ENCODE measurements at places on chromosomes 2 and 18.

- no peak for DNase-seq
Measured at GRCh38 chr2:26270373-26270772, 25.6 kb downstream of the HADHB start.

GRCh38 chr2:129763966-129764365 lies 215.5 kb upstream of the RAB6C start:
- DNase-seq, result no peak

GRCh38 chr2:46058140-46058539 lies 239.1 kb upstream of the EPAS1 start:
- no peak for DNase-seq

DNA sequence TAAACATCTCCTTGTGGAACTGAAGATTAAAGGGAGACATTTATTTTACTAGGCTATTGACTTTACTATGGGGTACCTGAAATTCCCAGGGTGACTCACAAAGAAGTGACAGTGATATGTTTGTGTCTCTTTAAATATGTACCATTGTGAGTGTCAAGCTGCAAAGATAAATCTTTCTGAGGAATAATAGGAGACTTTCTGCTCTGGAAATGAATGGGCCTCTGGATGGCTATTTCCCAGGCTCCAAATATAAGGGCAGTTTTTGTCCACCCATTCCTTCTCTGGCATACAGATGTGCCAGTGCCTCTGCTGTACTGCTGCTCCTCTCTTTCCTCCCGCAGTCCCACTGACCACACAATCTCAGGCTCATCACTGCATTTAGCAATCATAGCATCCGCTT lies 586.4 kb upstream of the CNTNAP5 start:
- DNase-seq, result no peak

DNA sequence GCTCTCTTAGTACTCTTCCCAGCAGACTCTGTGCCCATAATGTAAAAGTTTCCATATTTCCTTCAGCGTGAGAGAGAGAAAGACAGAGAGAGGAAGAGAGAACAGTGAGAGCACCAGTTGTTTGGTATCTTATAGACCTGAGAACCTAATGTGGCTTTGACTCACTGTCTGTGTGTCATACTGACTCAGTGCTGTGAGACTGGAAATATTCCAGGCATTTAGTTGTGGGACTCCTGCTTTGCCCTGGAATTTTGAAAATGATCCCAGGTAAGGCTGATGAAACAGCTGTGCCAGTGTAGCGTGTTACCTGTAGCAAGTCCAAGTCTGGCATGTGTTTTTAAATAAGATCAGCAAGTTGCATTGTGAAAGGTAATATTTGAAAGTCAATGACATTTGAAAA lies 87.9 kb upstream of the KCNH7 start:
- DNase-seq, result no peak

GRCh38 chr2:166090908-166091307 lies 36.9 kb downstream of the SCN1A start:
- DNase-seq, result no peak

DNA sequence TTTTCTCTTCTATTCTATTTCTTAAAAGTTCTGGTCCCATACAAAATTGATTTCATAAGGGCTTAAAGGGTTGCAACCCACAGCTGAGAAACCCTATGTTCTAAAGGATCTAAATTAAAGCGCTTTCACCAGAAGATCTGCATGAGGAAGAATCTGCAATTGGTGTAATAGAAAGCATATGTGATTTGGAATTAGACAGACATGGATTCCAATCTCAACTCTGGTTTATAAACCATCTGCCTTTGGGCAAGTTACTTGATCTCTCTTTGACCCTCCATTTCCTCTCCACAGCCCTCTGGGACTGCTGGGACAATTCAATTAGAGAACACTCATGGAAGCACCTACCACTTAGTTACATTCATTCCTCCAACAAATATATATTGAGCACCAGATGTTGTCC lies 178.7 kb downstream of the ANTXR1 start:
- no peak for DNase-seq

- no peak for DNase-seq
Measured at GRCh38 chr2:240591784-240592183, 5.2 kb downstream of the CAPN10 start.
